ENCODE measurements at places on chromosomes 1 and 21.

DNA sequence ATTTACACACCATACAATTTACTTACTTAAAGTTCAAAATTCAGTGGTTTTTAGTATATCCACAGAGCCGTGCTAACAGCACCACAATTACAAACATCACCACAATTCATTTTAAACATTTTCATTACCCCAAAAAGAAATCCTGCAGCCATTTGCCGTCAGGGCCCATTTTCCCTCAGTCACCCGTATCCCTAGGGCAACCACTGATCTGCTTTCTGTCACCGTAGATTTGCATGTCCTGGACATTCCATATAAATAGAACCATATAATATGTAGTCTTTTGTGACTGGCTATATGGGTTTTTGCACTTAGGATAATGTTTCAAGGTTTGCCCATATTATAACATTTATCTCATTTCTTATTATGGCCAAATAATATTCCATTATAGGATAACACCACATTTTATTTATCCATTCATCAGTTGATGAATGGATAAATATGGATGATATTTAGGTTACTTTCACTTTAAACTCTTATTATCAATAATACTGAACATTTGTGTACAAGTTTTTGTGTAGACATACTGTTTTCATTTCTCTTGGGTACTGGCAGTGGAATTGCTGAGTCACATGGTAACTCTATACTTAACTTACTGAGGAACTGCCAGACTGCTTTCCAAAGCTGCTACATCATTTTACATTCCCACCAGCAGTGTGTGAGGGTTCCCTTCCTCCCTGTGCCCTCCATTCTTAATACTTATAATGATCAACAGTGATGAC, 68.9 kb downstream of the ST3GAL3 start:
- DNase-seq: no peak

DNA sequence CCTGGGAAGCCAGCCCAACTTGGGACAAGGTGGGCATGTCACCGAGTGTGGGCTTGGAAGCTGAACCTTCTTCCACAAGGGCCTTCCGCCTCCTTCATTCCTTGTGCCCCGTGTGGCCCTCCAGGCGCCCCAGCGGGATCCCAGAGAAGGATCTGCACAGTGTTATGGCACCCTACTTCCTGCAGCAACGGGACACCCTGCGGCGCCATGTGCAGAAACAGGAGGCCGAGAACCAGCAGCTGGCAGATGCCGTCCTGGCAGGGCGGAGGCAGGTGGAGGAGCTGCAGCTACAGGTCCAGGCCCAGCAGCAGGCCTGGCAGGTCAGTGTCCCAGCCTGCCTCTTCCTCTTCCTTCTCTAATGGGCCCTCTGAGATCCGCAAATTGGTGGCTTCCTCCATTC, 5.8 kb upstream of the BGLAP start:
- DNase-seq: no peak

- no peak for DNase-seq
These were observed 14.7 kb upstream of the SSX2IP start for GRCh38 chr1:84704872-84705417.

- DNase-seq: peak; percentile 8
These were observed 8.0 kb downstream of the PHLDA3 start for GRCh38 chr1:201460814-201461644.
